ENCODE measurements at places on chromosomes 7 and 10. TPM values are rescaled to one million over a fixed set of nuclear protein-coding genes. Genes with fewer than 3 reads are reported as not detected.

The MALRD1 gene
- total RNA-seq: not detected

The CH25H gene
- 0.29 TPM for total RNA-seq

The CLDN3 gene
- not detected for total RNA-seq

The MYO1G gene
- 0.14 TPM for total RNA-seq

The NPFFR1 gene
- total RNA-seq: not detected

The CRHR2 gene
- total RNA-seq: not detected

The SYNPO2L gene
- total RNA-seq: 0.43 TPM

The STK31 gene
- not detected for total RNA-seq

The CCL24 gene
- not detected for total RNA-seq

The ACTR3C gene
- 2.0 TPM for total RNA-seq

The CYP2C8 gene
- total RNA-seq: not detected

The GARIN1A gene
- 0.88 TPM for total RNA-seq

The ADAP1 gene
- total RNA-seq: 3.1 TPM

The OR9A2 gene
- not detected for total RNA-seq

The NODAL gene
- total RNA-seq: not detected

The ITPRIP gene
- total RNA-seq: 20.8 TPM

Data from placental pericyte (primary cell).